ENCODE measurements at places on chromosomes 4 and X.
A peak's percentile ranks its signal among the peaks of the same experiment; 100 is the strongest.

- DNase-seq = no peak
These were observed 41.1 kb downstream of the PPP3CA start for GRCh38 chr4:101306225-101306624.

DNA sequence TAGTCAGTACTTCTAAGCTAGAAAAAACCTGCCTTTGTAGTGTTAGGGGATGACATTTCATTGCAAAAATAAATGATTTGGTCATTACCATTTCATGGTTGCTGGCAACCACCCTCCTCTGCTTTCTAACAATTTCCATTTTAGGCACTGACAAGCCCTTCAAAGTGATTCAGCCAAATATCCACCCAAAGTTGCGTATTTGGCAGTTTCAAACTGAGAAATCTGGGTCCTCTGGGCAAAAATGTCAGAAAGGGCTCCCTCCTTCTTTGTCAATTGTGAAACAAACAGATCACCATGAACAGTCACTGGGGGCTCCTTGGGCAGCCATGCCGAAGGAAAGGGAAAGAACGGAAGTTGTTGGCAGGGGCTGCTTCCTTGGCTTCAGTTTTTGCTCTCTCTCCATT is 33.0 kb downstream of the PLAC1 start:
- DNase-seq = peak; percentile 37

DNA sequence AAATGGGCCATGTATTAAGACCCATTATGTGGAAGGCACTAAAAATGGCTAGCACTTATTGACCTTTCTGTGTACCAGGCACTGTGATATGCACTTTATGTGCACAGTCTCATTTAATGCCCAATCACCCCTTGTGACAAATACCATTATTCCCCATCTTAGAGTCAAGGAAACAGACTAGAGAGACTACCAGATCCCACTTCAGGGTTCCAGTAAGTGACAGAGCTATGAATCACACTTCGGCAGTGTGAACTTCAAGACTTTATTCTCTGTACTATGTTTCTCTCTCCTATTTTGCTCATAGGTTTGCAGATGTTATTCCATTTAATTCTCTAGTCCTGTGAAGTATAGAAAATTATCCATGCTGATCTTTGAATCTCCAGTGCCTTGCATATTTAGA is 107.0 kb downstream of the NFKB1 start:
- peak; percentile 24 for DNase-seq

- no peak for DNase-seq
These were observed 29.9 kb downstream of the TKTL1 start for GRCh38 chrX:154325541-154325940.

- DNase-seq = no peak
These were observed 154.1 kb upstream of the FAM241A start for GRCh38 chr4:111991163-111991562.

DNA sequence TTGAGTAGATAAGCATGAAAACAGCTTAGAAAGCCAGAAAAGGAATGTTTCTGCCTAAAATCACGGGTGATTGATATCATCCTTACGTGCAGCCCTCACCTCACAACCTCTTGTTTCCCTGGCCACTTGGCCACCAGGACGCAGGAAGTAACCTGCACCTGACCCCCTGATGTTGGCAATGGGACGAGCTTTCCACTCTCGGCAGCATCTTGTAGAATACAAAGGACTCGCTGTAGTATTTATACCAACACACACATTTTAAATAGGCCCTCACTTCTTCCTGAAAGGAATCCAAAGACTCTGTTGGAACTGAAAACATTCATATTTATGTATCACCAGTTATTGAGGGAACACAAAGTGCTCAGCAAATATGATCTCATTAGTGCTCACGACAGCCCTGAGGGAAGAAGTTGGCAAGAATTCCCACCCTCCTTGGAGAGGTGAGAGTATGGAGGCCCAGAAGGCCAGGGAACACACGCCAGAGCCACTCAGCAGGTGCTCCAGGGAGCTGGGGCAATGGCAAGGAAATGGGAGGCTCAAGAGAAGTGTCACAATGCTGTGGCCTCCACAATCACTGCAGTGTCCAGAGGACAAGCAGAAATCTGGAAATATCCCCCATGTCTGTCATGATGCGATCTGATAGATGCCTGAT is 103.3 kb upstream of the KIT start:
- DNase-seq = no peak

GRCh38 chr4:138307319-138307718 is 65.2 kb upstream of the SLC7A11 start:
- no peak for DNase-seq

DNA sequence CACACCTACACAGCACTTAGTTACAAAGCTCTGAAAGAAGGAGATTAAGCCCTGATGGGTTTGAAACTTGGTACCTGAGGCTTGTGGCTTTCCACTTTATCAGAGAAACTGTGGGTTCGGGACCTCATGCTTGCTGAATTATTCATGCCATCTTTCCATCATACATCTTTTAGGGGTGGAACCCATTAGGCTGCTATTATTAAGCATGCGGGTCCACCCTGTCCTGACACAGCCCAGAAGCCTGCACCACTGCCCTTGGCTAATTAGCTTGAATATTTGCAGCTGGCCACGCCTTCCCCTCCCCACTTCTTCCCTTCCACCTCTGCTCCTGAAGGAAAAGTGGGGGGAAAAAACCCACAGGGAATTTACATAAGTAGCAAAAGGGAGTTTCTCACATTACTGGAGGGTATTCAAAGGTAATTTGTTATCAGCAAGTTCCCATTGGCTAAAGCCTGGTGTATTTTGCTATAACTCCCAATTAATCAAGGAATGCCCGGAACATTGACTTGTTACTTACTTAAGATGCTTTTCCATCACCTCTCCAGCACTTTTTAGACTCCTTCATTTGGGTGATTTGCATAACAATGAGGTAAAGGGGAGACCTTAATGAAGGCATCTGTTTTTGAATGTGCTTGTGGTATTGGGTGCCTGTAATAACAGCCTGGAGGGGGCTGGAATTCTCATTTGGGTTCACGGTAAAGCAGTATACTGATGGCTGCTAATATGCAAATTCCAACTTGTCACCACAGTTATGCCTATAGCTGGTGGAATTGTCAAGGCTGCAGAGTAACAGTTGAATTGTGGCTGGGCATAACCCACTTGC is 231.7 kb upstream of the GATB start:
- no peak for DNase-seq

DNA sequence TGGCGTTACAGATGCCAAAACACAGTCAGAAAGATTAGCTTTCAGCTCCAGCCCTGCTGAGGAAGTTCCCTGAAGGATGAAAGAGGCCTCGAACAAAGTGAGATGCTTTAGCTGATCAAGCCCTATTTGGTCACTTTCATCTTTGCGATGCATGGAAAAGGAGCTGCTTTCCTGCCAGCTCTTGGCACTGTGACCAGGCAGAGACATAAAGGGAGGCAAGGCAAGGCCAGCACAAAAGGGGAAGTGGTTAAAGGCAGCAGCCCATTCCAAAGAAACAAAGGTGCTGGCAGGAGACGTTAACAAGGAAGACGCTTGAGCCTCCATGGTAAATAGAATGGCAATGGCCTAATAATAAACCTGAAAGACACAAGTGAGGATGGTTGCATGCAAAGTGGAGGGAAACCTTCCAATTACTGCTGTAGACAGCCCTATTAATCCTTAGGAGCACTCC is 617.1 kb upstream of the INTU start:
- DNase-seq = no peak

DNA sequence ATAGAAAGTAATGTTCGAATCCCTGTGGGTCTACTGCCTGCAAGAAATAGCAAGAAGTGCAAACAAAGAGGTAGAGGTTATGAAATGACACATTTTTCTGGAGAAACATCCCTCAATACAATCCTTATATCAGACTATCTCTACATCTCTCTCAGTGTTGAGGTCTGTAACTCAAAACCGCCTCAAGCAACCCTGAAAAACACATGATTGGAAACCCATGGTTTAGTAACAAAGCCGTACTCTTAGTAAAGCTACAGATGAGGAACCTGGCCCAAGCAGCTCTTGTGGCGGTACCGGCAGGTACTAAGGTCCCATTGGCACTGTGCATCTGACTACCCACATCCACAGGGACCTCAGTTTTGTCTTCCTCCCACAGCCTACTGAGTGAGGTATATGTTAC is 53.9 kb downstream of the IRF2 start:
- DNase-seq = no peak
